ENCODE measurements at places on chromosomes 12 and 14.

DNA sequence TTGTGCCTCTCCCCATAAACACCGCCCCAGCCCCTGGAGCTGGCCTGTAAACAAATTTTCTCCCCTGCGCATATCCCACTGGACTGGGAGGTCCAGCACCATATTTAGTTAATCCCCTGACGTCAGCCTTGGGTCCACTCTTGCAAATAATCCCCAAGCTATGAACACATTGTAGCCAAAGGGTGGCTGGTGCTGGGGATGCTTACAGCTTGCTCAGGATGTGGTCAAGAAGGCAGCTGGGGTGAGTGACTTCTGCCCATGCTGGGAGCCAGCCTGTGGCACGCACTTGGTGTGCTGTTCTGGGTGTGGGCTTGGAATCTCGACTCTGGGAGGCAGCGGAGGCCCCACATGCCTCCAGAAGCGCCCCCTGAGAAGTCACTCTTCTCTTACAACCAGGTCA lies 32.1 kb downstream of the CMKLR1 start:
- no peak for DNase-seq

GRCh38 chr12:96236221-96236822 lies 42.1 kb downstream of the ELK3 start:
- no peak for DNase-seq

DNA sequence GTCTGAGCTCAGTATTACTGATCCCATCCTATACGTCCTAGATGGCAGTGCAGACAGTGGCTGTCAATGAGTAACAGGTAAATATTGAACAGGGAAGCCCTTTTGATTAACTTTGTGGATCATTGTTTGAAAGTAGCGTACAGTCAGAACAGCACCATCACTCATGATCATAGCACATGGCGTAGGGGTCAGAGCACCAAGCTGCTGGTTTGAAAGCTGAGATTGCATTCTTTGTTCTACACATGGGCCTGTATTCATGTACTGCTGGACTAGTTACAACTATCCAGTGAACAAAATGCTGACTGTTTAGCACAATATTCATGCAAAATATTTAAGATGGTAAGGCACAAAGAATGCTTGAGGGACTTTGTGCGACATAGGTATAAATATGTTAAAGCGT lies 131.8 kb downstream of the NPAS3 start:
- no peak for DNase-seq

DNA sequence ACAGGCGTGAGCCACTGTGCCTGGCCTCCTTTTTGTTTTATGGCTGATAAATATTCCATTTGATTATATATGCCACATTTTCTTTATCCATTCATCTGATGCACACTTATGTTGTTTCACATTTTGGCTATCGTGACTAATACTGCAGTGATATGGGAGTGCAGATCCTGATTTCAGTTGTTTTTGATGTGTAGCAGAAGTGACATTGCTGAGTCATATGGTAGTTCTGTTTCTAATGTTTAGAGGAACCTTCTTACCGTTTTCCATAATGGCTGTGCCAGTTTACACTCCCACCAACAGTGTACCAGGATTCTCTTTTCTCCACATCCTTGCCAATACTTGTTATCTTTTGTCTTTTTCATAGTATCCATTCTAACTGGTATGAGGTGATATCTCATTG lies 235.9 kb downstream of the ERC1 start:
- DNase-seq: no peak

GRCh38 chr12:81329085-81329484 lies 251.2 kb downstream of the ACSS3 start:
- DNase-seq: no peak

GRCh38 chr14:104974146-104974541 lies 4.0 kb downstream of the AHNAK2 start:
- DNase-seq: no peak

DNA sequence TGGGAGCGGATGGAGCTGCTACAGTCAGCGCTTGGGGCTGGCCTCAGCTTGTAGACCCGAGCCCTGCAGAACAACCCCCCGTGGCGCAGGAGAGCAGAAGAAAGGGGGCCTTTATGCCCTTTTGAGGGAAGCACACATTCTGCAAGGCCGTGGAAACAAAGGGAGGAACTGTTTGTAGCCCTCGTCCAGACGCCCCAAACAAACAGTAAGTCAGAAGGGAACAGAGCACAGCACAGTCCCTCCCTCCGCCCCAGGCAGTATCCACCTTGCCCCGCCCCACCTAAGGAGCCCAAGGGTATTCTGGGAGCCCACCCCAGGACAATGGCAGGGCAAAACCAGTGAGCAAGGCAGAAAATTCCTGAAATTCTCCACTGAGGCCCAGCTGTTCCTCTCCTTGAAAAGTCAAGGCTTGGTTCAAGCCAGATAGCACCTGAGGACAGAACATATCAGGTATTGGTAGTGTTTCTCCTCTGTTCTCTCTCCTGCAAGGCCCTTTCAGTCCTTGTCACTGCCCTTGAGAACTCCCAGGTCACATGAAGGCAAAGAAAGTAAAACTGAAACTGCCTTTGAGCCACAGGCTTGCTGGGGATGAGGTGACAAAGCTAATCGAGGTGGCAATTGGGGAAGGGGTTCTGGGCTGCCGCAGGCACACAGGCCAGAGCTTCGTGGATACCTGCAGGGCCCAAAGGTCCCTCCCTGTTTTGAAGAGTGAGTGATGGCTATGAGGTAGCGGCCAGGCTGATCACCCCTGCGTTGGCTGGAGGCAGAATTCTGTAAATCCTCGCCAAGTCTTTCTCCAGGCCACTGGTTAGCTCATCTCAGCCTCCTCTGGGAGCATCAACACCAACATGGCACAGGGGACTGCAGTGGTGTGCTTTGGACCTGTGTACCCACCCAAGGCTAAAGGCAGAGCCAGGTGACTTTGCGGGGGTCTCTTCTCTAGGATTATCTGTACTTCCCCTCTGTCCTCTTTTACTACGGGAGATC lies 499 bp downstream of the DGLUCY start:
- DNase-seq: peak; percentile 83

DNA sequence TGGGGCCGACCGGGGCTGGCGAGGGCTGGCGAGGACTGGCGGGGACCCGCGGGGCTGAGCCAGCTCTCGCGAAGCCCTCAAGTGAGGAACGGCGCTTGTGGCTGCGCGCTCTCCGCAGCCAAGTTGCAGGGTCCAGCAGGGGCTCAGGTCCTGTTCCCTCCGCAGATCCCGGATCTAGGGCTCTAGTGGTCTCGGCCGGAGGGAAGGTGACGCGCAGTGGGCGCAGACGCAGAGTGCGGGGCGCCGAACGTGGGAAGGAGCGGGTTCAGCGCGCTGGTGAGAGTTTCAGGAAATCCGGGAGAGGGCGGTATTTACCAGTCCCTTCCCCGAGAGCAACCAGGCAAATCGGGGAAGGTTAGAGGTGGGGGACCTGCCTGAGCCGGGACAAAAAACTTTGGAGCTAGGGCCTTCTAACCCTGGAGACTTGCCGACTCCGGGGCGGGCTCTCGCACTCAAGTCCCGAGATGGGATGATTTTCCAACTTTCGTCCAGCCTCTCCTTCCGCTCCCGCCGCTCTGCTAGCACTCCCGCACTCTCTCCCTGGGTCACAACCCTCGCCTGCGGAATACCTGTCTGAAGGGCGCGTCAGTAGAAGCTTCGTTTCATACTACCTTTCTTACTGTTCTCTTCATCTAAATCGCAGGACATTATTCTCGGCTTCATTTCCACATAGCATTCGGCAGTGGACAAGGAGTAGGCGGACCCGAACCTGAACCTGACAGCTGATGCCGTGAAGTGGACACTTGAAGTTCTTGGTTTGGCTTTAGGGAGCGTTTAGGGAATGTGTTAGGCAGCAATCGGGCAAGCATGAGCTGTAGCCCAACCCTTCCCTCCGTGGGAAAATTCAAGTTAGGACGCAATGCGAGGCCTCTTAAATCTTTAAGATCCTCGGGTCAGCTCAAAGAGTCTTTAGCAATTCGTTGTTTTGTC lies 13.6 kb upstream of the PAX9 start:
- no peak for DNase-seq

DNA sequence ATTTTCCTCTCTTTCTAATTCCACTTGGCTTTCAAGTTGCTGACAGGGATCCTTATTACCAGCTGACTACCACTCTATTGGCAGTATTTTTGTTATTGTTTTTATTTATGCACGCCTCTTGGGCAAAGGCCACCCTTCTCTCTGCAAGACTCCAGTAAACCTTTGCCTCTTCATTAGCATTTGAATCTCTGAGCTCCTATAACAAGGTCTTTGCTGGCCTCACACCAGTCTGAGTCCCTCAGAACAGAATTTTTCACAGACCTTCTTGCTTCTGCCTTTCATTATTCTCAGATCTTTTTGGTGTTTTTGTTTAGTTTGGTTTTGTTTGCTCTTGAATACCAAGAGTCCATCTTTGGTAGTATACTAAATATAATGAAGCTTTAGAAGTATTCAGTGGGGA lies 145.9 kb downstream of the PDZRN4 start:
- no peak for DNase-seq

DNA sequence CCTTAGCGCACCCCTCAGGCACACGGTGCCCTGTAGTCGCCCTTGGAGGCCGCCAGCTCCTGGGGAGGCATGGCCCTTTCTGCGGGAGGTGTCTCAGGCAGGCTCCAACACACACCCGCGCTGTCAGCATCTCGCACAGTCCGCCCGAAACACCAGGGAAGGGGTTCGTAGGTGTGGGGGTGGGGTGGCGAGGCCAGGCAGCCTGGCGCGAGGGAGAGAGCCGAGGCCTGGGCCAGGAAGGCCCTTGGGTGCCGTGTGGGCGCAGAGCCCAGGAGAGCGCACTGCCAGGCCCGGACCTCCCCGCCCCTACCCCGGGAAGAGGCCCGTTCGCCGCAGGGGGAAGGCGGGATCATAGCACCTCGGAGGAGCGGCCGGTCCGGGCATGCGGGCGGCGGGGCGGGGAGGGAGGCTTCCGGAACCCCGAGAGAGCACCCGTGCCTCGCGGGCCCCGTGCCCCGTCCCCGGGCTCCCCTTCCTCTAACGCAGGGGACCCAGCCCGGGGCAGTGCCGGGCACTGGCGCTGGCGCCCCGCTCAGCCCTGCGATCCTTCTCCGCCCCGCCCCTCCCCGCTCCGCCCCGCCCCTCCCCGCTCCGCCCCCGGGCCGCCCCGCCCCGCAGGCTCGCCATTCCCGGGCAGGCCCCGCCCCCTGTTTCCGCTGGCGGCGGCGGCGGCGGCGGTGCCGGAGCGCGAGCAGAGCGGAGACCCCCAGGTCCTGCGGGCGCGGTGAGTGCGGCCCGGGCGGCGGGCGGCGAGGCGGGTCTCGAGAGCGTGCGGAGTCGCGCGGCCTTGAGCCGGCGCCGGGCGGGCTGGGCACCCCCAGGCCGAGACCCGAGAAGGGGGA lies at the start of gene TSPAN9:
Gene TSPAN9, plus strand, starts transcription at position 650 of the 842 bp plus-strand sequence. CDS start 123,815 bp downstream, outside the sequence.
- peak; percentile 85 for DNase-seq

- no peak for DNase-seq
Observed at GRCh38 chr14:89128311-89129026, 288.6 kb downstream of the FOXN3 start.

DNA sequence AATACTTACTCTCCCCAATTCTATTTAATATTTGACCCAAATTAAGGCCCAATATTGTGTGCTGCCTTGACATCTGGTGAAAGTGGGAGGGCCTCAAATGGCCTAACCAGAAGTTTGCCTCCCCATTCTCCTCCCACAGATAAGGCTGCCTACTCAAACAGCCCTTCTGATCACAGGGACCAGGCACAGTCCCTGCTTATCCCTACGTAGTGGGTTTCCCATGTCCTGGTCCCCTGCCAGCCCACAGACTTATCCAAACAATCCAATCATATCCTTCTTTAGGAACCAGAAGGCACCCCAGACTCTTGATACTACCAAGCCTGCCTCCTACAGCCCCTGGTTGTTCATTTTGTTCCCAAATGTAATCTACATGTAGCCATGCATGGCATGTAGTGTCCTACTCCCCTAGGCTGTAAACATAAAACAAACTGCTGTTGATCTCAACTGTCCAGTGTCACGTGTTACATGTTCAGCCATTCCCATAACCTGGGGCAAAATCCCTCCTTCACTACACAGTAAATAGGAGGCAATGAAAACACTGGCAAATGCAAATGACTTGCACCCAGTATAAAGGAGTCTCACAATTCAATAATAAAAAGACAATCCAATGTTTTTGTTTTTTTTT lies 49.3 kb downstream of the EEA1 start:
- DNase-seq: no peak

DNA sequence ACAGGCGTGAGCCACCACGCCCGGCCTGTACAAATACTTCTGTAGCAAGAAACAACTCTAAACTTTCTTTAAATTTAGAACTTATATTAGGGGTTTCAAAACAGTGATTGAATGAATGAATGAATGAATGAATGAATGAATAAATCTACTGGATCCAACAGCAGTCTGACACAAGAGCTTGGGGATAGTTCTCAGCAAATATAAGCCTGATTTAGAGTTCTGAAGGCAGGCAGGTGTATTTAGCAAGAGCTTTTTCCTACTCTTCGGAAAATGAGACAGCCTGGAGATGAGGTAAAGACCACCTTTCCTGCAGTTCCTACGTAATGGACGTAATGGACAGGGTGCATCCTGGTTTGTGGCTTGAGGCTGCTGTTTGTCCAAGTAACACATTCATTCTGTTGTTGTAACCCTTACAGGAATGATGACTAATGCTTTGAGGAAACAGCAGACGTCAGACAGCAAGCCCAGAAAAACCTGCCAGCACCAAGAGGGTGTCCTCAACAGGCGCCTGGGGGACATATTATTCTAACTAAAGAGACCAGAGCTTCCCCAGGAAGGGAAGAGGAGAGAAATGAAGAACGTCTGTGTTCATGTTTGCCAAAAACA lies 277.4 kb upstream of the SOX5 start:
- DNase-seq: no peak

GRCh38 chr12:52977170-52977569 lies 28.3 kb downstream of the KRT18 start:
- DNase-seq: no peak

DNA sequence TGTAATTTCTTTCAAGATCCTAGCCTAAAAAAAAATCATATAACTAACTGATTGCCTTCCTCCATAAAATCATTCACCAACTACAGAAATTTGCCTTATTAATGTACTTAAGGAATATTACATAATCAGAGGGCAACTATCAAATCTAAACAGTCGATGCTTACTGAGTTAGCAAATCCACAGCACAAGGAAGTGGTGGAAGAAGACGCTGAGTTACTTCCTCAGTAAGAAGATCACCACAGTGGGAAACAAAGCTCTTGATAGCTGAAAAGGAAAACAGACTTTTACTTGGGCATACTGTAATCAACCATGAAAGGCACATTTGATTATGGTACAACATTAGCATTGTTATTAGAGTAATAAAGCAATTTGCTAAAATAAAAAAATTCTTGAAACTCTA lies 48.7 kb downstream of the HEATR5A start:
- no peak for DNase-seq

DNA sequence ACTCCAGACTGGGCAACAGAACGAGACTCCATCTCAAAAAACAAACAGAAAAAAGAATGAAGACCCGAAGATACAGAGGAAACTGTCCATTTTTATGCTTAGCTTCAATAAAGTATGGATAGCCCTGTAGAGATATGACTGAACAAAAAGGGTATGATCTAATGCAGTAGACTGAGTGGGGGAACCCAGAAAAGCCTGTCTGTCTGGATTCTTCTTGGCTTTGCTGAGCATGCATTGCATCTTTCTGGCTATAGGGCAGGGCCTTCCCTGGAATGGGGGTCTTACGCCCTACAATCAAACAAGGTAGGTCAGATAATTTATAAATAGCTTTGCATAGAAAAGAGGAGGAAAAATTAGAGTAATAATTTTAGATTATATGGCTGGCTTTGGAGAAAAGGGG lies 10.1 kb downstream of the MIA2 start:
- no peak for DNase-seq
